ENCODE measurements at places on chromosomes 12 and 14.

DNA sequence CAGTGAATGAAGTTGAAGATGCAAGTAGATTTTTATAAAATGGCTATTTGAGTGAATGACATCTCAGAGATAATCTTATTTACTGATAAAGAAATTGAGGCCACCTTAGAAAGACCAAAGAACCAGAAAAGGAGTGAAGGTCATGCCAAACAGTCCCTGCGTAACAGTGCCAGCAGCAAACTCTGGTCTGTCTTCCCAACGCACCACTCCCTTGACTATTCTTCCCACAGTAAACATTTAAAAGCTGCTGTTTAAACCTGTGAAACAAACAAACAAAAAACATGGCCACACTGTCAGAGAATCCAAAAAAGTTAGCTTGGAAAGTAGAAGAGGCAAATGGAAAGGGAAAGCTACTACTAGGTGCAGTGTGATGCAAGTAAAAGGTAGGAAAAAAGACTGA, 1.5 kb upstream of the PRPF39 start:
- H3K36me3 ChIP-seq, result no peaks in the 10 kb centered on the region
- H3K4me3 ChIP-seq, result no peak overlapping the region
- peaks cover 27% of the 10 kb centered on the region for H3K4me1 ChIP-seq
- no peak overlapping the region for H3K27ac ChIP-seq
- no peaks in the 10 kb centered on the region for H3K27me3 ChIP-seq
- no peak for DNase-seq

DNA sequence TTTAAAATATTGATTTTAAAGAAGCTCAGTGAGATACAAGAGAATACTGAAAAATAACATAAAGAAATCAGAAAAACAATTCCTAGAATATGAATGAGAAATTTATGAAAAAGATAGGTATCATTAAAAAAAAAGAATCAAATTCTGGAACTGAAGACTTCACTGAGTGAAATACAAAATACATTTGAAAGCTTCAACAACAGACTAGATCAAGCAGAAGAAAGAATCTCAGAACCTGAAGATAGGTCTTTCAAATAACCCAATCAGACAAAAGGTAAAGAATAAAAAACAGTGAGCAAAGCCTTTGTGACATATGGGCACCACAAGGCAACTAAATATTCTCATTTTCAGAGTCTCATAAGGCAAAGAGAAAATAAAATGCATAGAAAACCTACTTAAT, 29.4 kb downstream of the CEP83 start:
- H3K4me1 ChIP-seq, result peaks cover 11% of the 10 kb centered on the region
- H3K36me3 ChIP-seq, result no peaks in the 10 kb centered on the region
- H3K27ac ChIP-seq, result no peak overlapping the region
- H3K4me3 ChIP-seq, result no peak overlapping the region

DNA sequence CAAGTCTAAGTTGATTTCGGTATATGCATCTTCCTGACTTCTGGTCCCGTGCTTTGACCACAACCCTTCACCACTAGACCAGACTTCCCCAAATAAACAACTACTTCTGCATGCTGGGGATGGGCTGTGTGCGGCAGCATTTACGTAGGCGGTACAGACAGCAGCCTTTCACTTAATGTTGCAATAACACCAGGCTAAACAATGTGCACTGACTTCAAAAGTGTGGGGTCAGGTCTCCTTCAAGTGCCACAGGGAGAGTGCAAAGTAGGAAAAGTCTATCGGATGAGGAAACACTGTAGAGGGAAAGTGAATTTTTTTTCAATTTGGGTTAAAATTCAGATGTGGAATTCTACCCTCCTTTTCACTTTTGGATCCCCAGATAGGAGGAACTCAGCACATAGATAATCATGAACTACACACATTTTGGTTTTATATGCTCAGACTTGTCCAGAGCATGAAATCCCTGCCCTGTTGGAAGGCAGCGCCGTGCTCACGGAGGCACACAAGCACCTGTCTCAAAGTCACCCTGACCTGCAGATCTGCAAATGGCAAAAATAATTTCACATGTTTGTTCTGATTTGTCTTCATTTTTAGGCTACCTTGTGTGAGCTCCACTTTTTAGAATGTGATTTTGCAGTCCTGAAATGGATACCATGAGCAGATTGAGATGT, 3.6 kb upstream of the FOS start:
- DNase-seq, result peak; percentile 56
- no peak overlapping the region for H3K4me3 ChIP-seq
- no peaks in the 10 kb centered on the region for H3K27me3 ChIP-seq
- H3K27ac ChIP-seq, result peak overlapping the region; percentile 99
- H3K4me1 ChIP-seq, result peaks cover 14% of the 10 kb centered on the region

DNA sequence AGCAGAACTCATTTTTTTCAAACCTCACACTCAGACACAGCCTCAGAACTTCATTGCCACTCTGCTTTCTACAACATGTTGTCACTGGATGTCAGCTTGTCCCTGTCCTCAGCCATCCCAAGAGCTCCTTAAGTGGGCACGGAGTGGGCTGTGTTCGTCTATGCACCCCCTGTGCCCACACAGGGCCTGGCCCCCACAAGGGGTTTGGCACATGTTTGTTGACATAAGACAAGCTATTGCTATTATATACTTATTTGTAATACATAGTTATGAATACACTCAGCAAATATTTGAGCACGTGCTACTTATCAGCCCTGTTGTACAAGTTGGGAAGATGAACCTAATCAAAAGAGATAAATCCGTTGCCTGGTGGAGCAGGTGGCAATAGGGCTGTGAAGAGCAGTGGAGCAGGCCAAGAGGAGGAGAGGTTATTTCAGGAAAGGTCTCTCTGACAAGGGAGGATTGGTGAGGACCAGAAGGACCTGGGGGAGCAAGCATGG, 4.3 kb upstream of the BDKRB1 start:
- no peak overlapping the region for H3K4me3 ChIP-seq
- H3K4me1 ChIP-seq, result no peaks in the 10 kb centered on the region
- H3K36me3 ChIP-seq, result no peaks in the 10 kb centered on the region
- no peak overlapping the region for H3K27ac ChIP-seq
- no peak for DNase-seq
- H3K27me3 ChIP-seq, result no peaks in the 10 kb centered on the region

DNA sequence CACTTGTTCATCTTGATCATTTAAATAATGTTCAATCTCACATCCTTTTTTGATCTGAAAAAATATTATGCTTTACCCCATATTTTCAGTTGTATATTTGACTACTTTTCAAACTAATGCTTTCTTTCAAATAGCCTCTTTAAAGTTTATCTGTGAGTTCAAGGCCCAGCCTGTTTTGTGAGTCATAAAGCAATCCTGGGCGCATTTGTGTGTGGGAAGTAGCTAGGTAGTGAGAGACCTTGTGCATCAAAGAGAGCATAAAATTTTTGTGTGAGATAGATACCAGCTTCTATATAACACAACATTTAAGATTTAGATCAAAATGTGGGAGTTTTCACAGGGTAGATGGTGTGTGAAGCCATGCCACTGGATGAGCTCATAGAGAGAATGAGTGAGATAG, 405.6 kb downstream of the NAV3 start:
- no peaks in the 10 kb centered on the region for H3K27me3 ChIP-seq
- no peak for DNase-seq
- H3K4me3 ChIP-seq, result no peak overlapping the region
- no peak overlapping the region for H3K27ac ChIP-seq
- no peaks in the 10 kb centered on the region for H3K4me1 ChIP-seq

GRCh38 chr14:27608377-27608776, 1010.5 kb upstream of the NOVA1 start:
- no peak overlapping the region for H3K27ac ChIP-seq
- no peaks in the 10 kb centered on the region for H3K4me1 ChIP-seq
- DNase-seq, result no peak
- H3K27me3 ChIP-seq, result no peaks in the 10 kb centered on the region

GRCh38 chr14:94375552-94376107, 12.8 kb downstream of the SERPINA1 start:
- H3K4me1 ChIP-seq, result no peaks in the 10 kb centered on the region
- no peaks in the 10 kb centered on the region for H3K36me3 ChIP-seq
- H3K27ac ChIP-seq, result no peak overlapping the region
- no peaks in the 10 kb centered on the region for H3K27me3 ChIP-seq
- DNase-seq, result no peak

DNA sequence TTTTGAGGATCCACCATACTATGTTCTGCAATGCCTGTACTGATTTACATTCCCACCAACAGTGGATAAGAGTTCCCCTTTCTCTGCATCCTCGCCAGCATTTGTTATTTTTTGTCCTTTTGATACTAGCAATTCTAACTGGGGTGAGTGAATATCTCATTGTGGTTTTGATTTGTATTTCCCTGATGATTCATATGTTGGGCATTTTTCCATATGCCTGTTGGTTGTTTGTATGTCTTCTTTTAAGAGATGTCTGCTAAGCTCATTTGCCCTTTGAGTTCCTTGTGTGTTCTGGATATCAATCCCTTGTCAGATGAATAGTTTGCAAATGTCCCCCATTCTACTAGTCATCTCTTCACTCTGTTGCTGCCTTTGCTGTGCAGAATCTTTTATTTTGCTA, 49.0 kb upstream of the MSRB3 start:
- H3K4me3 ChIP-seq, result no peak overlapping the region
- H3K27ac ChIP-seq, result no peak overlapping the region
- H3K4me1 ChIP-seq, result no peaks in the 10 kb centered on the region
- H3K36me3 ChIP-seq, result peaks cover 12% of the 10 kb centered on the region
- DNase-seq, result no peak

GRCh38 chr12:26854031-26854390, 21.0 kb upstream of the ITPR2 start:
- no peaks in the 10 kb centered on the region for H3K36me3 ChIP-seq
- no peak overlapping the region for H3K4me3 ChIP-seq
- DNase-seq, result no peak
- H3K27ac ChIP-seq, result no peak overlapping the region

DNA sequence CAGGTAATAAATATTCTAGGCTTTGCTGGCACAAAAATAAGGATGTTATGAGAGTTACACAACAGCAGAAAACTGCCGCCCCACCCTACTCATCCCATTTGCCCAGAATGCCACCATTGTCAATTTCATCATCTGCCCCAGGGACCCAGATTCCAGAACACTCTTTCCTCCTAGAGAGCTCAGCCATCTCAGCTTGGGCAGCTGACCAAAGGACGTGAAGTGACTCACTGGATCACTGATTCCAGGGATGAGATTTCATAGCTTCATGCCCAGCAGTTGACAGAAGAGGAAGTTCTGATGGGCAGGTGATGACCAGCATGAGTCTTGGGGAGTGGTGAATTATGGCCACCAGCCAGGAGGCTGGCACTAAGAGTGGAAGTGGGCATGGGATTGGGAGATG, 450.3 kb downstream of the RMST start:
- H3K4me1 ChIP-seq, result no peaks in the 10 kb centered on the region
- H3K4me3 ChIP-seq, result no peak overlapping the region
- H3K36me3 ChIP-seq, result no peaks in the 10 kb centered on the region
- peak; percentile 2 for DNase-seq

- no peak for DNase-seq
- H3K27ac ChIP-seq, result no peak overlapping the region
- no peak overlapping the region for H3K4me3 ChIP-seq
- H3K27me3 ChIP-seq, result no peaks in the 10 kb centered on the region
Observed at GRCh38 chr14:87252103-87252502, 740.9 kb downstream of the GALC start.

- no peaks in the 10 kb centered on the region for H3K4me1 ChIP-seq
- no peaks in the 10 kb centered on the region for H3K27me3 ChIP-seq
- H3K4me3 ChIP-seq, result no peak overlapping the region
- no peak for DNase-seq
- H3K36me3 ChIP-seq, result no peaks in the 10 kb centered on the region
- no peak overlapping the region for H3K27ac ChIP-seq
Observed at GRCh38 chr14:96538097-96538989, 36.2 kb downstream of the PAPOLA start.

- no peaks in the 10 kb centered on the region for H3K36me3 ChIP-seq
- H3K27me3 ChIP-seq, result no peaks in the 10 kb centered on the region
- no peak for DNase-seq
- no peaks in the 10 kb centered on the region for H3K4me1 ChIP-seq
Observed at GRCh38 chr12:77999074-77999715, 168.5 kb downstream of the NAV3 start.

DNA sequence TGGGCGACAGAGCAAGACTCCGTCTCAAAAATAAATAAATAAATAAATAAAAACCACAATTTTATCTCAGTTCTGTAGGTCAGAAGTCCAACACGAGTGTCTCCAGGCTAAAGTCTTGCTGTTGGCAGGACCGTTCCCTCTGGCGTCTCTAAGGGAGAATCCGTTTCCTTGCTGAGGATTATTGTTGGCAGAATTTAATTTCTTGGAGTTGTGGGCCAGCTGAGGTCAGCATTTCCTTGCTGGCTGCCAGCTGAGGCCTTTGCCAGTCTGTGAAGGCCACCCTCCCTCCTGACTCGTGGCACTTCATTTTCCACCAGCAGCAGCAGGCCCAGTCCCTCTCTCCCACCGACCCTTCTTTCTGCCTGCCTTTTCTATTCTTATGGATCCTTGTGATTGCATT, 17.2 kb downstream of the PSMC1 start:
- no peak for DNase-seq
- H3K36me3 ChIP-seq, result peaks cover 76% of the 10 kb centered on the region
- no peak overlapping the region for H3K4me3 ChIP-seq
- no peaks in the 10 kb centered on the region for H3K27me3 ChIP-seq

- H3K36me3 ChIP-seq, result no peaks in the 10 kb centered on the region
- H3K4me1 ChIP-seq, result peaks cover 53% of the 10 kb centered on the region
- no peaks in the 10 kb centered on the region for H3K27me3 ChIP-seq
- H3K27ac ChIP-seq, result peak overlapping the region; percentile 82
Observed at GRCh38 chr12:110641521-110641920, 27.6 kb downstream of the TCTN1 start.

DNA sequence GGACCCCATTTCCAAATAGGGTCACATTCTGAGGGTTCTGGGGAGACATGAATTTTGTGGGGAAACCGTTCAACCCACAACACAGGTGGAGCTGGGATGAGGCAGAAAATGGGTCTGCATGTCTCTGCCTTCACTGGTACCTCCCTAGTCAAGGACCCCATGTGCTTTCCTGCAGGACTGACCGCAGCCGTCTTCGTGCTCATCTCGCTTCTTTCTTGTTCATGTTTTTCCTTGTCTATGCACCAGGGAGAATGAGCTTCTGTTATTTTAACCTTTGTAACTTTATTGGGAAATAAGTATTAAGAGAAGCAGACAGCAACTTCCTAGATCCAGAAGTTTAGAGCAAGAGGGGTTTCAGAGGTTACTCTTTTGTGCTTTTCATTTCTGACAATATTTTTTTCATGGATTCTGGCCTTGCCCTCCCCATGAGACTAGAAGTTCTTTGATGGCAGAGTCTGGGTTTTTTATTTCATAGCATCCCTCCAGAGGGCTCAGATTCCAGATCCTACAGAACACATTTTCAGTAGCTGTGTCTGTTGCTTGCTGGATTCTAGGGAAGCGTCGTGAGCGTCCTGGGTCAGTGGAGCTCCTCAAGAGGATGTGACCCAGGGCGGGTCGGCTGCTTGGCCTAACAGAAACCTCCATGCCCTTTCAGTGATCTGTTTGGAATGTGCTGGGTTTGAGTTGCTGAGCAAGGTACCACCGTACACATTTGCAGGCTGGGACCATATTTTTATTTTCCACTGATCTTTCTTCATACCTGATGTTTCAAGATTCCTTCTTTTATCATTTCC, 104.2 kb downstream of the ADGRD1 start:
- H3K27me3 ChIP-seq, result no peaks in the 10 kb centered on the region
- H3K27ac ChIP-seq, result no peak overlapping the region
- H3K4me1 ChIP-seq, result no peaks in the 10 kb centered on the region
- H3K36me3 ChIP-seq, result no peaks in the 10 kb centered on the region
- H3K4me3 ChIP-seq, result no peak overlapping the region
- no peak for DNase-seq

GRCh38 chr14:97379091-97379531, 581.9 kb downstream of the VRK1 start:
- DNase-seq, result no peak
- H3K27ac ChIP-seq, result no peak overlapping the region
- H3K27me3 ChIP-seq, result no peaks in the 10 kb centered on the region
- H3K4me3 ChIP-seq, result no peak overlapping the region
- H3K36me3 ChIP-seq, result no peaks in the 10 kb centered on the region
